Right ventricle myocardium superior (tissue), 1 donor: ENCODE measurements at places on chromosomes 5 and 9. TPM values are rescaled to one million over a fixed set of nuclear protein-coding genes. Genes with fewer than 3 reads are reported as not detected.

DNA sequence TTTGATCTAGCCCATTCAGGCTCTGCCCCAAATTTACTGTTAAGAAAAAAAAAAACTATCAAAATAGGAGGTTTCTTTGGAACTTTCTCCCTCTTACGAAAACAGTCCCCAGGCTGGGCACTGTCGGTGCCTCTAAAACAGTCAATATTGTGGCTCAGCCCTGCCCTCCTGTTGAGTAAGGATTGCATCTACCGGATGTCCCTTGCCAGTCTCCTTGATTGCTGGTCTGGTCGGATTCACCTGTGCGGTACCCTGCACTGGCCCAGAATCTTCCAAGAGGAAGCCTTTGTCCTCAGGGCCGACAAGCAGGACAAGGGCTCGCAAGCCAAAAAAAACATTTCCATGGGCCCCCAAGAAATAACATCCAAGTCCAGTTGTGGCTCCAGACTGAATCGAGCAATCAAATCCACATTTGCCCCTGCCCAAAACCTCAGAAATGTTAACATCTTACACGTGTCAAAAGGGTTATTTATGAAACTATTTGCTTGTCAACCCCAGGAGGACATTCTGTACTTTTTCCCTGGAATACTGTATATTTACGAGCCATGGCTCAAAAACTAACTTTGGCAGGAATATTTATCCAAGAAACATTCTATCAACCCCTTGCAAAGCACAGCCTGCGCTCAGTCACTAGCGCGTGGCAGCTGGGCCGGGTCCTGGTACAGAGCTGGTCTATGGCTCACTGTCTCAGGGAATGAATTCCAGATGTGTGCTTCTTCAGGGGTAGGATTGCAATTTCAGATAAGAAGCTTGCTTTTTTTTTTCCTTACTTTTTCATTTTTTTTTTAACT is 129.2 kb upstream of the ADRA1B start:
- peak; percentile 81 for DNase-seq

The INIP gene
- 14.3 TPM for total RNA-seq

DNA sequence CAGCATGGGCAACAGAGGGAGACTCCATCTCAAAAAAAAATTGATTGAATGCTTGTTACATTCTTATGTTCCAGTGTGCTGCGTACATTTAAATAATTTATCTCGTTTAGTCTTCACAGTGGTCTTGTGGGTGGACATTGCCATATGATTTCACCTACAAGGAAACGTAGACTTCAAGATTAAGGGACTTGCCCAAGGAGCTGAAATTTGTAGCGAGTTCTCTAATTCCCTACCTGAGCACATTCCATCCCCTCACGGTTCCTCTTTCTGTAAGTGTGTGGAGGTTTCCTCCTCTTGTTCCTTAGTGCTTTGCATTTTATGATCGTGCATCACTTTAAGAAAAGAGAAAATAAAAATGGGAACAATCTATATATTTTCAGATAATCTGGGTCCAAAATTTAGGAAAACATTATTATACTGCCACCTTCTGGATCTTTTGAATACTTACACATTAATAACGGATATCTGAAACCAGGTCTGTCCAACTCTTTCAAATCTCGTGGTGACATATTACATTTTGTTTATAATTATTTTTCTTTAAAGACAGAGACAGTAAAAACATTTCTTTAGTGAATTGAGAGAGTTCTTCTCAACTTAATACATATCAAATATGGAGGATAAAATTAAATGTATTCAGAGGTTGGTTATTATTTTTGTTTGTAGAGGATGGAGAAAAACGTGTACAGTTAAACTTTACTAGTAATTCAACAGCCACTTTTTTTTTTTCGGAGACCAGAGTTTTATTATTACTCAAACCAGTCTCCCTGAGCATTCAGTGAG is 29.9 kb upstream of the C7 start:
- DNase-seq = no peak

The SLC4A9 gene
- total RNA-seq = not detected

GRCh38 chr9:122329597-122329996 is 41.2 kb upstream of the PTGS1 start:
- DNase-seq = no peak

GRCh38 chr5:157216391-157217142 is 35.9 kb downstream of the ITK start:
- no peak for DNase-seq

DNA sequence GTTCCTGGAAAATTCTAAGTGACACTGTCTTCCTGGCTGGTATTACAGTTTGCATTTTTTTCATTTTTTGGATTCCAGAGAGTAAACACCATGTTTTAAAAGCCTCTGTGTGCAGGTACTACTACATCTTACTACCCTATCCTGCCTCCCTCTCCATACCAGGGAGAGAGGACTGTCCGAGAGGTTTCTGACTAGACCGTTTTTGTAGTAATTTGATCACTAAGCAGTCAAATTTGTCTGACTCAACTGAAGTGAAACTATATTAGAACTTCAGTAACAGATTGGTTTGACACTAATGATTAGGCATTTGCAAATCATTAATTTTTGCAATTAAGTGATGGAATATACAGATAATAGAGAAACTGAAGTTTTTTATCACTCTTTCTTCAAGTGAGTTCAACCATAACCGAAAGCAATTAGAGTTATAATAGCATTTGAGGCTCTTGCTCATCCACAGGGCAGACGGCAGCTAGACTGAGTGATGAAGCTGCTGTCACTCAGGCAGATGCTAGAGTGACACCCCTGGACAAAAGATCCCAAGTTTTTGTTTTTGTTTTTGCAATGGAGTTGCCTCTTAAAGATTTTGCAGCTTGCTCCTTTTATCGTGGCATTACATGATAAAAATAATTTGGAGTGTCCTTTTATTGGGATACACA is 44.3 kb downstream of the SMARCA2 start:
- DNase-seq = no peak

DNA sequence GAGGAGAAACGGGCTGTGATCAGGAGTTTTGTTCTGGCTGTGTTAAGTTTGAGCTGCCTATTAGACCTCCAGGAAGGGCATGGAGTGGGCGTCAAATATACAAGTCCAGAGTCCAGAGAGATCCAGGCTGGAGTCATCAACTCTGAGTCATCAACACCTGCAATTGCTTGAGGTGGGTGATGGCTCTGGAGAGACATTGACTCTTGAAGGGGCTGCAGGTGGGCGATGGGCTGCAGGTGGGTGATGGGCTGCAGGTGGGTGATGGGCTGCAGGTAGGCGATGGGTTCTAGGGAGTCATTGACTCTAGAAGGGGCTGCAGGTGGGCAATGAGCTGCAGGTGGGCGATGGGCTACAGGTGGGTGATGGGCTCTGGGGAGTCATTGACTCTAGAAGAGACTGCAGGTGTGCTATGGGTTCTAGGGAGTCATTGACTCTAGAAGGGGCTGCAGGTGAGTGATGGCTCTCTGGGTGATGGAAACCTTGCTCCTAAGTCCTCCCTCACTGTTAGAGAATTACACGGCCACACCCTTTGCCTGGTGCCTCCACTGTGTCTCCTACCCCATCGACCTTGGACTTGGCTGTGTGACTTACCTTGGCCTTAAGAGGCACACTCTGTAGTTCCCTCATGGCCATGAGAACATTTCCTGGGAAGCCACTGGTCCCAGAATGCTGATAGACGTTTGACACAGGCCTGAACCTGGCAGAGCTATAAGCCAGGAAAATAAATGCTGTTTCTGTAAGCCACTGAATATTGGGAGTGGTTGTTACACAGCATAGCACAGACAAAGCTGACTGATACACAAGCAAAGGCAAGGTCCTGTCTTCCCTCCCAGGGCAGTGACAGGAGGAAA is 10.4 kb upstream of the FIBCD1 start:
- DNase-seq = no peak

DNA sequence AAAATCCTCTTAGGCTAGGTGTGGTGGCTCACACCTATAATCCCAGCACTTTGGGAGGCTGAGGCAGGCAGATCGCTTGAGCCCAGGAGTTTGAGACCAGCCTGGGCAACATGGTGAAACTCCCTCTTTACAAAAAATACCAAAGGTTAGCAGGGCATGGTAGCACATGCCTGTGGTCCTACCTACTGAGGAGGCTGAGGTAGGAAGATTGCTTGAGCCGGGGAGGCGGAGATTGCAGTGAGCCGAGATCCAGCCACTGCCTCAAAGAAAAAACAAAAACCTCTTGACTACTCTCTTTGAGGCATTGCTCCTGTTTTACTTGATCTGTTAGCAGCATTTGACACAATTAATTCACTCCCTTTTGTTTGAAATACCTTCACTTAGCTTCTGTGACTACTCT is 20.7 kb downstream of the KIF2A start:
- DNase-seq = no peak

DNA sequence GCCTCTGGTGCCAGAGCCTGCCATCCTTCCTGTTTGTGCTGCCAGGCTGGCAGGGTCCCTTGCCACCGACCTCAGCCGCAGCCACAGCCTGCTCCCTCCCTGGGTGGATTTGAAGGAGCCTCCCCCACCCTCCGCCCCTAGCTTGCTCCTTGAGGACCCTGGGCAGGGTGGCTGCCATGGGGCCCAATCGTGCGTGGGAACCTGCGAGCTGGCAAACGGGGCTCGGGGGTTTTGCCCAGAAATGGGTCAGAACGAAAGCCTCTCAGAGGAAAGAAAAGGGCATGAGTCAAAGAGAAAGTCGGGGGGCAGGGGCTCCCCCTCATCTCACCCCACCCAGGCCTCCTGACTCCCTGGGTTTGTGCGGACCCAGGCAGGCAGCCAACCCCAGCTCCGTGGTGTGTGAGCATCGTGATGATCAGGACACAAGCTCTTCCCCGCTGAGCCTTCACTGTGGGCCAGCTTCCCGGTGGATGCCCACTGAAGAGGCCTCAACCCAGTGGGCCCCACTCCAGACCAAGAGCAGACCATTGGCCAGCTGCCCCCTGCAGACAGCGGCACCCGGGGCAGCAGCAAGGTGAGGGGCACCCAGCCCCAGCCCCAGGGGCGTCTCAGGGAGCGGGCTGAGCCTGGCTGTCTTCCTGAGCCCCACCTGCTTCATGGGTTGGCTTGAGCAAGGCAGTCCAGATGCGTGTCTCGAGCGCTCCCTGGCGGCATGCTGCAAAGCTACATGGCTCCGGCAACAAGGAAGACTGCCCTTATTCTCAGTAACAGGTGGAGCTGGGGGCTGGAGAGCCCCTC is 3.0 kb upstream of the FUT7 start:
- DNase-seq = peak; percentile 89

GRCh38 chr5:76475936-76476335 is 72.9 kb downstream of the IQGAP2 start:
- DNase-seq = no peak

GRCh38 chr9:70465904-70466303 is 51.4 kb upstream of the KLF9 start:
- DNase-seq = no peak

The FCN2 gene
- total RNA-seq = 0.30 TPM
